Stimulated activated CD4-positive, alpha-beta T cell treated with anti-CD3 and anti-CD28 coated beads, Interleukin-1b, Interleukin-23, amount 100 ng/mL, for 24 hours (primary cell): ENCODE measurements at places on chromosomes 2 and 18.

GRCh38 chr2:127857265-127857808 lies 618 bp downstream of the POLR2D start:
- no peak for DNase-seq

DNA sequence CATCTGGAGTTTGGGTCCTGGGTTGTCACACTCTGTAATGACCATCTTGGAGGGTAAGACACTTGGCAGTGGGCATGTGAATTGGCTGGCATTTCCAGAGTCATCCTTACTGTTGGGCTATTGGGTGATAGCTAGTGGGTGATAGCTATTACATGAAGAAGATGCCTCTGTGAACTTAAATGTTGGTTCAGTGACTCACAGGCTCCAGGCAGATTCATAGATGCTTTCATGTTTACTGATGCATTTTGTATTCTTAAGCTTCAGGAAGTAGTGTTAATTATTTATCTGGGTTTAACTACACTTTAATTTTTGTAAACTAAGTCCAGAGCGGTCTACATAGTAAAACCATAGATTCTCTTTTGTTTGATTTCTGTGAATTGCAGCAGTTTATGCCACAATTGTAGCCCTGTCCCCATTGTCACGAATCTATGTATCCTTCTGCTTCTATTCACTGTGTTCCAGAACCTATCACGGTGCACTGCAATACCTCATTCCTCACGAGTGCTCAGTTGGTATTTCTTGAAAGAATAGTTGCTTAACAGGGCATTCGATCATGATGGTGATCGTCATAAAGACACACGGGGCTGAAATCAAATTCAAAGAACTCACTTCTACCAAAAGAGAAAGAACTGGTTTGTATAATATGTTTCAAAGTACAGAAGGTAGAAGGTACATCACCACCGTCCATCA lies 79.7 kb downstream of the GBX2 start:
- DNase-seq: no peak

- no peak for DNase-seq
Measured at GRCh38 chr2:181937473-181937872, 45.9 kb downstream of the ITPRID2 start.

DNA sequence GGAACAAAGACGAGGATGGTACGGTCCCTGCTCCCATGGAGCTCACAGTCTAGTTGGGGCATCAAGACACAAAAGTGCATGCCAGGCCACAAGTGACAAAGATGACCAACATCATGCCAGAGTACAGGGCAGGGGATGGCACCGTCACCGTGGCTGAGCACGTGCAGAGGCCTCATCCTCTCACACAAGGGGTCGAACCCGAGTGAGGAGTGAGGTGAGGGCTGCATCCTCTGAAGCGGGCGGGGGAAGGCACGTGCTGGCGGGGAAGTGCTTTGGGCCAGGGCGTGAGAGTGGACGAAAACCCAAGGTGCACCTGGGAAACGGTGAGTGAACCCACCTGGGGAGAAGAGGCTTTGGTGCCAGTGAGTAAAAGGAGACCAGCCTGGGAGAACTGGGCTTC lies 41.0 kb downstream of the MRPL35 start:
- no peak for DNase-seq

GRCh38 chr2:227627769-227628168 lies 10.5 kb downstream of the SCYGR4 start:
- no peak for DNase-seq

- no peak for DNase-seq
Measured at GRCh38 chr18:9796935-9797549, 88.7 kb upstream of the TXNDC2 start.

DNA sequence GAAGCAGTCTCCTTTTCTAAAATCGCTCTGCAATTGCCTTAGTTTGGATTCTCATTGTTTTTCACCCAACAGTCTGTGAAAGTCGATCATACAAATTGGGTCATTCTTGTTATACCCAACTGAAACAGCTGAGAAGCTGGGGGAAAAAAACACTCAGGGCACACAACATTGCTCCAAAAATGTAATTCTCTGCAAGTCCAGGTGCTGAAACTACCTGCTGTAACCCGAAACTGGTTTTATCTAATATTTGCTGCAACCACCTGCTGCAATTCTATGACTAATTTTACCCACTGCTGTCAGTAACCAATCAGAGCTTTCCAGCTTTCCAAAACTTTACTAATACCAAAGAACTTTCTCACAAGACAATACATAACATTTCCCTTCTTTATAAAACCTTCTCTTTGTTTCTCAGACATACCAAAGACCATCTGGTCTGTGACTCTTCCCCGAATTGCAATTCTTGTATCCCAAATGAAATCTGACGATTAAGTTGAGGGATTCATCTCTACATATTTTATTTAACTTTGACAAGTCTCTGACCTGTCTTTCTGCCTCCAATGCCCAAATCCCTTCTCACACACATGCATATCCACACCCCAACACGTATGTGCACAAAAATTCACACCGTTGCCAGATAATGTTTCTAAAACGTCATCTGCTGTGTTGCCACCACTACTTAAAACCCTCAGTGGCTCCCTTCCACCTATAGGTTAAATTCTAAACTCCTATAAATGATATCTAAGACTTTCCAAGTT lies 198.3 kb downstream of the PIEZO2 start:
- DNase-seq: no peak

- no peak for DNase-seq
Measured at GRCh38 chr2:8170552-8171327, 511.1 kb upstream of the ID2 start.

DNA sequence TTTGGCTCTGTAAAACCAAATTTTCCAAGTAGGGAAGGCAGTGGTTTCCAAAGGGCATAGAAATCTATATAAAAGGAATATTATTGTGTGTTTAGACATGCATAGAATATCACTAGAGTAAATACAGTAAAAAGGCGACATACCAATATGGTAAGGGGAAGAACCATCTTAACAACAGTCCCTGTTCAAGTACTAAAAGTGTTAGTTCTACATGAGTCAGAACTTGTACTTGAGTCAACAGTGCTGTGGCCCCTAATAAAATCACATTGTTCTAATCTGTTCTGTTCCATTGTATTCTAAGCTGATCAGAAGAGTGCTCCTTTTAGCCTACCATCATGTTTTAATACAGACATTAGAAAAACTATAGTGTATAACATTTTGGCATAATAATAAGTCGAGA lies 36.1 kb upstream of the TNFRSF11A start:
- no peak for DNase-seq

DNA sequence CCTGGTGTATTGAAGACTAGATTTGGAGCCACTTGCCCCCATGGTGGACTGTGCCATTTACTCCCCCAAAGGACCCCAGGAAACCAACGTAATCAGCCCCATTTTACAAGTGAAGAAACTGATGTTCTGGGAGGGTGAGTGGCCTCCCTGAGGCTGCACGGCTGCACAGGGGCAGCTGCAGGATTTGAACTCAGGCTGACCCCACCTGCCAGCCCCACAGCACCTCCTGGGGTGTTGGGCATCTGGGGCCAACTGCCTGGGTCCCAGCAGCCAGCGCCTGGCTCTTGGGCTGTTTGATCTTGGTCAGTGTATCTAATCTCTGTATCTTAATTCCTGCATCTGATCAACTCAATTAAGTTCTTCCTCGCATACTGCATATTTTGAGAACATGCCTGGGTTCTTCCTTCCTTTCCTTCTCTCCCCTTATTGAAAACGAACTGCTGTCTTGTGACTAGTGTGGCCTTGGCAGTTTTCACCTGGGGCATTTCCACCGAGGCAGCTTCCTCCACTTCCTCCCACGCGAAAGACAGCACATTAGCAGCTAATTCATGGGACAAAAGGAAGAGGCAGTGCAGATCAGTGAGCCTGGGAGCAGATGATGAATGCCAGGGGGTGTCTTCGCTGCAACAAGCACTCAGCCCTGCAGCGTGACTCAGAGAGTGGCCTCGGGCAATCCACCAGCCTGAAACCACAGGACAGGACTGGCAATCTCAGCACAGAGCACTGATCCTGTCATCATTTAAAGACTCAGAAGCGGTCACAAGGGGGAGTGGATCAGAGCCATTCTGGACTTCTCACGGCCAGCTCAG lies 184.1 kb upstream of the RAB12 start:
- no peak for DNase-seq

GRCh38 chr2:160349306-160349705 lies 144.3 kb downstream of the RBMS1 start:
- DNase-seq: no peak

GRCh38 chr2:86185517-86186212 lies 9.6 kb downstream of the IMMT start:
- no peak for DNase-seq

GRCh38 chr18:62938006-62938405 lies 222.7 kb downstream of the PHLPP1 start:
- DNase-seq: no peak

GRCh38 chr2:14234911-14235310 lies 397.6 kb upstream of the LRATD1 start:
- no peak for DNase-seq

- no peak for DNase-seq
Measured at GRCh38 chr18:58417752-58418151, 211.1 kb downstream of the ALPK2 start.

- DNase-seq: no peak
Measured at GRCh38 chr2:241944821-241945220, 75.3 kb downstream of the RTP5 start.

- DNase-seq: no peak
Measured at GRCh38 chr2:239826786-239827522, 198.2 kb downstream of the NDUFA10 start.

DNA sequence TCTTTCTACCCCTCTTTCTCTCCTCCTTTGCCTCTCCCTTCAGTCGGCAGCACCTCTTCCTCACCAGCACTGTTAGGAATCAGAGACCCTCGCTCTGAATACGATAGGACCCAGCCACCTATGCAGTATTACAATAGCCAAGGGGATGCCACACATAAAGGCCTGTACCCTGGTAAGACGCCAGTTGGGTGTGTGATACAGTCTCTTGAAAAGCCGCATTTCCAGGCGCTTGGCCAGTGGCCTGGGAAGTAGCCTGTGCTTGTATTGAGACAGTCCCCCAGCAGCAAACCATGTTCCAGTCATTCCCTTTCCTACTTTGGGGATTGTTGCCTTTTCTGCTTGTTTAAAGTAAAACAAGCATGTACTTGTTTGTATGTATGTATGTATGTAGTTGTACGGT lies 118.4 kb upstream of the DAPL1 start:
- no peak for DNase-seq

GRCh38 chr18:12421732-12422131 lies 14.0 kb downstream of the PRELID3A start:
- no peak for DNase-seq

- no peak for DNase-seq
Measured at GRCh38 chr2:130380096-130380934, 24.5 kb downstream of the PTPN18 start.

DNA sequence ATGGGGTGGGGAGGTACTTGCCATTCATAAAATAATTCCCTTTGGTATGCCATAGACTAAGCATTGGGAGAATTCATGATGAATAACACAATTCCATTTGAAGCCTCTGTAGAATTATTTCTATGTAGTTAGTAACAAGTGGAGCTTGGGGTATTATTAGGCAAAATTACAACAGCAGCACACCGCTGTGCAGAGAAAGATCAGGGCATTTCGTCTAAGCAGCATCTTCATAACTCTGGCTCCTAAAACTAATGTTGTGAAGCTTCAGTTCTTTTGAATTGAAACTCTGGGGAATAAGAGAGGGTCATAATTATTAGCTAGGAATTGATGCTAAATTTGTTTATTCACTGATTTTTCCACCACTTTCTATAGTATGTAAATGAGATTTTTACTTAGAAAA lies 630.7 kb downstream of the DCC start:
- DNase-seq: no peak

DNA sequence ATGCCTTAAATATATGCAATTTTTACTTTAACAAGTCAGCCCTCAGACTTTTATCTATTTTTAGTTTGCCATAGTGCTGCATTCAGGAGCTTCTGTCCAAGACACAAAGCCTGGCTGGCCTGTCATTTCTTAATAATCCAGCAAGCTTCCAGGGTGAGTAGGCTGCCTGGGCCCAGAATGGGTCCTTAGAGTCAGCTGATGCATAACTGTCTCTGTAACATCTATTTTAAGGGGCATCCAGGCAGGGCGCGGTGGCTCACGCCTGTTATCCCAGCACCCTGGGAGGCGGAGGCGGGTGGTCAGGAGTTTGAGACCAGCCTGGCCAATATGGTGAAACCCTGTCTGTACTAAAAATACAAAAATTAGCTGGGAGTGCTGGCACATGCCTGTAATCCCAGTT lies 11.8 kb upstream of the GNLY start:
- no peak for DNase-seq

DNA sequence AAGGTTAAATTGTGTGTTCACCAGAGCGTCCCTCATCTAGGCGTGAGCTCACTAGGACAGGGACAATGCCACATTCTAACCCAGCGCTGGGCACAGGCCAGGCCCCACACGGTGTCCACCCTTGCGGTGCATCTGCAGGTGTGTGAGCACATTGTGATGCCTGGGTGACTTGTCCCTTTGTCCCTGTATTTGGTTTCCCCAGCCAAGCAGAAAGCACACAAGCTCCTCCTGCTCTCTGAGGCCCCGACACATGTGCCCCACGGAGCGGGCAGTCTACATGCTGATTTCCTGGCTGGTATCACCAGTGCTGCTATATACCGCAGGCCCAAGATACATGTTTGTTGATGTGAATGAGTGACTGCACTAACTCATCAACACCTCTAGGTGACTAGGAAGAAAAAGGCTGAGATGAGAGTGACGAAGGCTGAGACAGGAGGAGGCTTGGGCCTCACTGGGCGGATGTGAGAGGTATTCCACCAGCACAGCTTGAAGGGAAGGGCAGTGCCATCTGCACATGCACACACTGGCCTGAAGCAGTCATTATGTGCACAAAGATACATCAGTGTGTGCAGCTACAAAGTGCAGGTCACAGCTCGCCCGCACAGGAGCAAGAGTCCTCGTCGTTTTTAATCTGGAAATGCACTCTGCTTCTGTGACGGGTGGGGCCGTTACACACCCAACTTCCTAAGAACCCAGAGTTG lies 205.9 kb downstream of the EIPR1 start:
- no peak for DNase-seq

DNA sequence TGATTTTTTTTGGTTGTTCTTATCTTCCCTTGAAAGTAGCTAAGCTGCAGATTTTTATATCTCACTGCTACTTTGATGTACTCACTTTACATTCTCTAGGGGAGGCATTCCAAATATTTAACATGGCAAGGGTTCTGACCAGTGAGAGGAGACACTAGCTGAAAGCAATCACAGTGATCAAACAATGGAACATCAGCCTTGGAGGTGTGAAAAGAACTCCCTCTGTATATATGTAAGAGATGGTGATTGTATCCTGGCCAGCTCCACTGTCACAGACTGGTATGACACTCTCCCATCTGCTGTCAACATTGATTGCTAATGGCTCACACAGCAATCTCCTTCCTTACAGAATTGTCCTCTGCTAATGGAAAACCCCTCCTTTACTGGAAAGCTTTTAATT lies 291.7 kb upstream of the CDH19 start:
- no peak for DNase-seq

GRCh38 chr2:30178618-30179434 lies 32.0 kb downstream of the YPEL5 start:
- no peak for DNase-seq

GRCh38 chr2:220935789-220936321 lies 636.2 kb downstream of the EPHA4 start:
- DNase-seq: no peak

GRCh38 chr18:22342625-22343024 lies 75.1 kb downstream of the CTAGE1 start:
- no peak for DNase-seq
